Head of caudate nucleus (tissue), 42 donors: ENCODE measurements at places on chromosomes 5 and 9.

DNA sequence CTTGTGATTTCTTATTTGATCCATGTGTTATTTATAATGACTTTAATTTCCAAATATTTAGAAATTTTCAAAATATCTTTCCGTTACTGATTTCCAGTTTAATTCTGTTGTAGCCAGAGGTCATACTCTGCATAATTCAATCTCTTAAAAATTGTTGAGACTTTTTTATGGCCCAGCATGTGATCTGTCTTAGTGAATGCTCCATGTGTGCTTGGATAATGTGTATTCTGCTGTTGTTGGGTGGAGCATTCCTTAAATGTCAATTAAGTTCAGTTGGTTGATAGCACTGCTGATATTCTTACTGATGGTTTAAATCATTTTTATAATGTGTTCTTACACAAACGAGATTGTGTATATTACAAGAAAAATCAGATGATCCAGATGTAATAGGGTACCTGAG is 180.8 kb downstream of the RGS3 start:
- no peak for DNase-seq

DNA sequence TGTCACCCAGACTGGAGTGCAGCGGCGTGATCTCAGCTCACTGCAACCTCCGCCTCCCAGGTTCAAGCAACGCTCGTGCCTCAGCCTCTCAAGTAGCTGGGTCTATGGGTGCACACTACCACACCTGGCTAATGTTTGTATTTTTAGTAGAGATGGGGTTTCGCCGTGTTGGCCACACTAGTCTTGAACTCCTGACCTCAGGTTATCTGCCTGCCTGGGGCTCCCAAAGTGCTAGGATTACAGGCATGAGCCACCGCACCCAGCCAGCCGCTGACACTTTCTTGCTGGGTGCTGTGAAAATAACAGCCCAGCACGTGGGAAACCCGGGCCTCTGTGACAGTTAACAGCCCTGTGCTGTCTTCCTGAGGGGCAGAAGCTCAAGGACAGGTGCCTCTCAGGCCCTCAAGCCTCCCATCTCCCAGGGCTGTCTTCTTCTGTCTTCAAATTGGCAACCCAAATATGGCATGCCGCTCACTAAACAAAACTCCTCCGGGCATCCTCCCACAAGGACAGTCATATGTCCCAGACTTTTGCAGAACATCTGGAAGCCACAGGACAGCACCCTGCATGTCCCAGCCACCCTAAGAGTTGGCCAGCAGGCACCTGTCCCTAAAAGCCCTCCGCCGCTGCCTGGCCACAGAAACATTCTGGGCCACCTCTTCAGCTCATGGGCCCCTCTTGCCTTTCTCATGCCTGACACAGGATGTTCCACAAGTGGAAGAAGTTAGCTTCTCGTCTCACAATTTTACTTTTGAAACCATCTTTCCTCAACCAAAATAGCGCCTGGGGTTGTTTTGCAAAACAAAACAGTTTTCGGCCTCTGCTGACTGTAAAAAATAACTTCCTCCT is 233.6 kb downstream of the SYK start:
- no peak for DNase-seq

DNA sequence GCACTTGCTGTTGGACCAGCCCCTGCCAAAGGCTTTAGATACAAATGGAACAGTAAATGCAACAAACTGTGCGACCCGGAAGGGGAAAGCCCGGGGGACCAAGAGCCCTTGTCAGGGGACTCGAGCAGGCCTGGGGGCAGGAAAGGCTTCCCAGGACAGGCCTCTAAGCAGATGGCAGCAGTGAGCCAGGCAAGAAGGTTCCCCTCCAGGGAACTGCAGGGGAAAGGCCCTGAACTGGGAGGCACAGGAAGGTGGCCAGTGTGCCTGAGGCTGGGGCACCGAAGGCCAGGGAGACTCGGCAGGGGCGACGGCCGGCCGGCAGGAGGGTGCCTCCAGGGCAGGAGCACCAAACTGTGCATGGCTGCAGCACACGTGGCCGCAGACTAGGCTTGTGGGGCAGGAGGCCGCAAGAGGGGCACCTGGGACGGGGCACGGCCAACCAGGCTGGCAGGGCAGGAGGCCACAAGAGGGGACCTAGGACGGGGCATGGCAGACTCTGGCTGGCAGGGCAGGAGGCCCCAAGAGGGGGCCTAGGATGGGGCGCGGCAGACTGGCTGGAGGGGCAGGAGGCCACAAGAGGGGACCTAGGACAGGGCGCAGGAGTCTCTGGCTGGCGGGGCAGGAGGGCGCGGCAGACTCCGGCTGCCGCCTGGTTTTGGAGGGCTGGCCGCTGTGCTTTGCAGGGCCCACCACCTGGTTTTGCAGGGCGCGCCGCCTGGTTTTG is 10.0 kb downstream of the VAV2 start:
- no peak for DNase-seq

GRCh38 chr9:22790329-22790728 is 343.7 kb downstream of the DMRTA1 start:
- DNase-seq, result no peak

DNA sequence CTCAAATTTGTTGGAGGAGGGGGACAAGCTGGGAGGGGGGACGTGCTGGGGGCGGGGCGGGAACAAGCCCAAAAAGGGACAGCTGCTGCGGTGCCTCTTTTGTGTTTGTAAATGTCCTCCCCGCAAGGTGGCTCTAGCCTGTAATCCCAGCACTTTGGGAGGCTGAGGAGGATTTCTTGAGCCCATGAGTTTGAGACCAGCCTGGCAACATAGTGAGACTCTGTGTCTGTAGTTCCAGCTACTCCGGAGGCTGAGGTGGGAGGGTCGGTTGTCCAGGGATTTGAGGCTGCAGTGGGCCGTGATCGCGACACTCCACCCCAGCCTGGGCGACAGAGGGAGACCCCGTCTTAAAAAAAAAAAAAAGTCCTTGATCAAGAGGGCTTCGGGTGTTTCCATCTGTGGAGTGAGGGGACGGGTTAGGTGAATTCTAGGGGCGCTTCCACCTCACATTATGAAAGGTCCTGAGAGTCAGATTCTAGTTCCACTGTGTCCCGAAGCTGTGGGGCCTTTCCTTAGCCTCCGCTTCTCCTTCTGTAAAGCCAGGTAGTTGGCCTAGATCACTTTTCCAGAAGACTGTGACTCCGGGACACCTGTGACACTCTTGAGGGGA is 779 bp upstream of the CTNNA1 start:
- DNase-seq, result no peak

GRCh38 chr5:147188200-147189108 is 46.4 kb upstream of the STK32A start:
- peak; percentile 38 for DNase-seq

- DNase-seq, result no peak
Measured at GRCh38 chr5:24222876-24223275, 421.9 kb downstream of the CDH10 start.

- no peak for DNase-seq
Measured at GRCh38 chr5:171544913-171545765, 125.7 kb downstream of the FGF18 start.

GRCh38 chr9:36831381-36832161 is 202.5 kb downstream of the PAX5 start:
- no peak for DNase-seq

GRCh38 chr5:168209244-168209995 is 82.0 kb upstream of the WWC1 start:
- no peak for DNase-seq
